ENCODE measurements at places on chromosomes 7 and 10.

DNA sequence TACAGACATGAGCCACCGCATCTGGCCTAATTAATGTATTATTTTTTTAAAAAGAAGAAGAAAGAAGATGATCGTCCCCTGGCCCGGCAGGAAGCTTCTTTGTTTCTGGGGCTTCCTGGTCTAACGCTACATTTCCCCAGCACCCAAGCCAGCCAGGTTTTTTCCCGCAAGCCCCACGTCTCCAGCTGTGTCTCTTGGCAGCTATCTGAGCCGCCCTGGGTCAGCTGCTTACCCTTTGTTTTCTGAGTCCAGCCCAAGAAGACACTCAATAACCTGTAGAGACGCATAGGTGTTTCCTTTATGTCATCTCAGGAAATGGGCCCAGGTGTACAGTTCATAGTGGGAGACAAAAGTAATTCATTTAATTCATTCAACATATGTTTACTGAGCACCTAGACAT lies 110.2 kb downstream of the MTPAP start:
- no peak for DNase-seq

GRCh38 chr7:152202056-152202455 lies 176.6 kb downstream of the GALNT11 start:
- DNase-seq, result no peak

- no peak for DNase-seq
Observed at GRCh38 chr10:69327463-69328379, 49.4 kb downstream of the HK1 start.

GRCh38 chr10:126034586-126034985 lies 138.2 kb downstream of the FANK1 start:
- no peak for DNase-seq

- DNase-seq, result no peak
Observed at GRCh38 chr10:77037735-77038403, 599.7 kb downstream of the KCNMA1 start.

DNA sequence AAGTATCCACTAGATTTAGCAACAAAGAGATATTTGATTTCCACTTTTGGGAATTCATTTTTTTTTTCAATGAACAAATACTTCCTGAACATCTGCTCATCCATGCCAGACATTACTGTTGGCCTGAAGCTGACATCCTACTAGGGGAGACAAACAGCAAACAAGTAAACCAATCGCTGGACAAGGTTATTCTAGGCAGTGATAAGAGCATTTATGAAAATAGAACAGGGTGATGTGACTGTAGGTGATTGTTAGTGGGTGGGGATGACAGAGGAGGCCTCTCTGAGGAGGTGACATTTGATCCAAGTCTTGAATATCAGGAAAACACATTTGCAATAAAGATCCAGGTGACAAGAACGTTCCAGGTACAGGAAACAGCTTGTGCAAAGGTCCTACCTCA lies 89.1 kb upstream of the FAM180A start:
- no peak for DNase-seq

- DNase-seq, result no peak
Observed at GRCh38 chr7:129376076-129376777, 58.0 kb upstream of the STRIP2 start.

- peak; percentile 55 for DNase-seq
Observed at GRCh38 chr7:30028216-30028748, at the start of gene PLEKHA8. TSS of gene PLEKHA8 (plus strand) at chr7:30028412. CDS start at chr7:30028763, 351 bp downstream.

- no peak for DNase-seq
Observed at GRCh38 chr10:11699550-11700097, 42.6 kb upstream of the ECHDC3 start.

Measured in esophagus squamous epithelium (tissue), 5 donors.